Right cardiac atrium (tissue), 5 donors: ENCODE measurements at places on chromosomes 6 and 20.
A peak's percentile ranks its signal among the peaks of the same experiment; 100 is the strongest.

GRCh38 chr6:142819603-142820337 lies 125.2 kb downstream of the HIVEP2 start:
- DNase-seq = no peak

DNA sequence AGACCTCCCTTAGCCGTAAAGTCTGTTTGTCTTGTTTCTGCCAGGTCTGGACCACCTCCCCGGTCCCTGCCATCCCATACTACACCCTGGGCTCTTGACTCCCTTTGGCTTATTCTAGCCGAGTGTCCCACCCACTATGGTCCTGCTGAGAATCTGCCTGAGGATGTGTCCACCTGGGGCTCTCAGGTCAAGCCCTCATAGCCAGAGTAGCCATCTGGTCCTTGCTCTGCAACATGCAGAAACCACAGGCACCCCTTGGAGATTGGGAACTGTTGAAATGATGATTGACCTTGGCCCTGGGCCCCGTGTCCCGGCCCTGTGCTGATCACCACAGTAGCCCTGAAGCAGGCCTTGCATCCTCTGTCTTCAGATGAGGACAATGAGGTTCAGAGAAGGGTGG lies 44.0 kb downstream of the VSTM2L start:
- DNase-seq = no peak

DNA sequence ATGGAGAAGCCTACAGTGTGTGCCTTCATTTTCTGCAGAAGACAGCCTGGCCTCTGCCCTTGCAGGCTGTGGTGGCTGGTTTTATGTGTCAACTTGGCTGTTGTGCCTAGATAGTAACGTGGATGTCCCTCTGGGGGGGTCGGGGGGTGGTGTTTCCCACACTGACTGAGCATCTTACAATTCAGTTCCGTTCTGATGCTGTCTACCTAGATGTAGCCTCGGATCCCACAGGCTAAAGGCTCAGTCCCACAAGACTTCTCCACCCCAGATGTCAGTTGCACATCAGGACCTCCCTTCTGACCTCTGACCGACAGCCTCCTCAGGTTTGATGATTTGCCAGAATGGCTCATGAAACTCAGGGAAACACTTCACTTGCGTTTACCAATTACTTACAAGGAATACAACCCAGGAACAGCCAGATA lies 4.4 kb downstream of the PYGB start:
- DNase-seq = no peak

DNA sequence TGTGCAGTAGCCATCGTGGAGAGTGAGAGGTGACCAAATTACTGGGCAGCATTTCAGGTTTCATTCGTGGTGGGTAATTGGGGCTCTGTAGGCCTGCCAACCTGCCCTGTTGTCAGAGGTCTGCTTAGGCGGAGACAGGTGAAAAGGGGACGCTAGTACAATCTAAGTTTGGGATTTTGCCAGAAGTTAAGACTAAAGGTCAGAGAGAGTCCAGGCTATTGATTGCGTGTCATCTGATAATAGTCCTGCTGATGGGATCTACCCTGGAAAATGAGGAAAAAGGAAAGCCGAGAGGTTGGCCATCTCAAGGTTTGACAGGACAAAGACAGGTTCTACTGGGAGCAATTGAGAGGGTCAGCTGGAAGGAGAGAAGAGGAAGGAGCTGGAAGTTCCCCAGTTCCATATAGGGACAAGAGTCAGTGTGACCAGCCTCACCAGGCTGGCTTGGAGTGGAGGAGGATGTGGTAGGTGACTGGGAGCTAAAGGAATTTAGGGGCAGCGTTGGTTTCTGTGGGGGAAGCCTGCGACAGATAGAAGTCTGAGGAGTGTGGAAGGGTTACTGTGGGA lies 10.9 kb downstream of the ARFGEF2 start:
- no peak for DNase-seq

DNA sequence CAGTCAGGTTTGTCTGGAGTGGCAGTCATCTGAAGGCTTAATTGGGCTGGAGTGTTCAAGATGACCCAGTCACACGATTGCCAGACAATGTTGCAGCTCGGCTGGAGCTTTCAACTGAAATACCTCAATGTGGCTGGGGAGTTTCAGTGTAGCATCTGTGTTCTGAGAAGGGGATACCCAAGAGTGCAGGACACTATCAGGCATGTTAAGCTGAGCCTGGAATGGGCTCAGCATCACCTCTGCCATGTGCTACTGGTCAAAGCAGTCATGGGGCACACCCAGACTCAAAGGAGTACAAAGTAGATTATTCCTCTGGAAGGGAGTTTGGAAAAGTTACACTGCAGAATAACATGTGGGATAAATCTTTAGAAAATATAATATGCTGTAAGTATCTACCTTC lies 363.9 kb downstream of the KIF16B start:
- DNase-seq = no peak

- DNase-seq = no peak
Measured at GRCh38 chr20:35515949-35516645, 13.4 kb downstream of the C20orf173 start.

DNA sequence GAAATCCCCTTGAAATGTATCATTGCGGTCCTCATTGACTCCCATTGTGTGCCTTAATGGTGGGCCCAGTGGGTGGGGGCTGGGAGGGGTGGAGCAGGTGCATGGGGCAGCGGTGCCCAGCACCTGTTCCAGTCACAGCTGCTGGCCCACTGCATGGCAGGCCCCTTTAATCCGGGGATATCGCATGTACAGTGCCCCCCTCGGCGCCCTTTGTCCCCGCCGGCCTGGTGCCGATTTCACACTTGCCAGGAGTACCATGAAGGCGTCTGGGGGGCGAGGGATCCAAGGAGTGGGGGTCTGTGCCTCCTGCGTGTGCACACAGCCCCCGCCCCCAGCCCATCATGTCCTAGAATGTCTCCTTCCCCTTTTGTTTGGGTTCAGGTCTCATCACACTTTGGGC lies 2.8 kb downstream of the SNAI1 start:
- DNase-seq = peak; percentile 59

DNA sequence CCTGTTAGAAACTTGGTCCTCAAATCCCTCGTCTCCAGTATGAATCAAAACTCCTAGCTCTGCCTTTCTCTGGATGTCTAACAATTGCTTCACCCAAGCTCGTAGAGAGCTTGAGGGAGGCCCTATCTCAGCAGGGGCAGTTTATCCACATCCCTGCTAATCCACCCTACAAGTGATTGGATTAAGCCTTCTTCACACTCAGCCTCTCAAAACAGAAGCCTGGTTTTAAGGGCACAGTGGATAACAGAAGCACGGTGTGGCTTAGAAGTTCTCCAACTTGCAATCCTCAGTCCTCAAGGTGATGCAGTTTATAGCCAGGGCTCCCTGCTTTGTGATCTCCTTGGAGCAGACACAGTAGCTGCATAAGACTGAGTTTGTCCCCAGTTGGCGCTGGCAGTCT lies 383.9 kb downstream of the KIF16B start:
- no peak for DNase-seq

- peak; percentile 32 for DNase-seq
Measured at GRCh38 chr6:35500782-35501181, 3.9 kb upstream of the TEAD3 start.

DNA sequence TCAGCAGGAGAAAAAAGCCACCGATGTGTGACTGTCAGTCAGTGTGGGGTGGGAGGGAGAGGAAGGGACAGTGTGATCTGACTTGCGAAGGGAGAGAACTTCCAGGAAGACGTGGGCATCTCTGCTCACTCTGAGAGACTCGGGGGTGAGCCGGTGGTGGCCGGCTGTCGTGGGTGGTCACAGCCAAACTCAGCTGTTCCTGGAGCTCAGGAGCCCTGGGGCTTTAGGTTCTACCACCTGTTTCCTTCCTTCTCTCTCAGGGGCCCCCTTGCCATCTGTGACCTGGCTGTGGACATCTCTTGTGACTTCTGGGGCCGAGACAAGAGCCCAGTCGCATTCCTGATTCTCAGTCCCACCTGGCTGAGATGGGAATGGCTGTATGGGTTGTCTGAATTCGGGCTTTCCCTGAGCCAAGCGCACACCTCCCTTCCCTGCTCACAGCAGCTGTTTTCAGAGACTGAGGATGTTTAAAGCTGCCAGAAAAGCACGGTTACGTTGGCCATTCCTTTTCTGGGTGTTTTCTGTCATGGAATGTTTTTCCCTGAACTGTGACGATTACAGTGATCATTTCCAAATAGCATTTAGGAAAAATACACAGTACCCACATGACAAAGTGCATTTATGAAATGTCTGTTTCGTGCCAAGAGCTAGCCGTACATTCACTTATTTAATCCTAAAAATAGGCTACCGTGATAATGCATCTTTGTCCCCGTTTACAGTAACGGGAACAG lies 36.5 kb downstream of the SYNJ2 start:
- no peak for DNase-seq

- DNase-seq = peak; percentile 92
Measured at GRCh38 chr6:31114541-31114878, at the start of gene PSORS1C1. Gene PSORS1C1, plus strand, starts transcription at chr6:31114800. Its CDS starts 14,833 bp downstream, at chr6:31129633.

DNA sequence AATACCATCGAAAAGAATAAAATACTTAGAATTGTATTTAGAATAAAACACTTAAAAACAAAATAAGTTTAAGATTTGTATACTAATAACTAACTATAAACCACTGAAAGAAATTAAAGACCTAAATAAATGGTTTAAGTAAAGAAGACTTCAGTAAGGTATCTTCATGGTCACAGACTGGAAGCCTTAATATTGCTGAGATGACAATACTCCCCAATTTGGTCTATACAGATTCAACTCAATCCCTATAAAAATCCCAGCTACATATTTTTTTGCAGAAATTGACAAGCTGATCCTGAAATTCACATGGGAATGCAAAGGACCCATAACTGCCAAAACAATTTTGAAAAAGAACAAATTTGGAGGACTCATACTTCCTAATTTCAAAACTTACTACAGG lies 18.9 kb downstream of the SERINC3 start:
- no peak for DNase-seq

- DNase-seq = no peak
Measured at GRCh38 chr20:47258745-47259695, 97.5 kb downstream of the ZMYND8 start.

DNA sequence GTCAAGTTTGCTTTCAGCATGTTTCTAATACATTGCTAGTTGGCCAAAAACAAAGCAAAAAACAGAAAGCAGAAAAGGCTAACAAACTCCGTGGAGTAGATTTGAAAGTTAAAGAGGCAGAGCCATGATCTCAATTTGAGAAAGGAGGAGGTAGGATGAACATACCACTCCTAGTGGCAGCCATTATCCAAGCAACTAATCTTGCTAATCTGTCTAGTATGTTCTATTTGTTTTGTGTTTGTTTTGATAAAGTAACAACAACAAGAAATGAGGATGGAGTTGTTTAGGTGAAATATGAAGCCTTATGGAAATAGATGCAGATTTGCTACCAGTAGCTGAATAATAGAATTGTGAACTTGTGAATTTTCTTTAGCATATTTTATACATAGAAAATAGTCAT lies 295.5 kb upstream of the PRDM1 start:
- DNase-seq = no peak
